ENCODE measurements at places on chromosomes 4 and X.

DNA sequence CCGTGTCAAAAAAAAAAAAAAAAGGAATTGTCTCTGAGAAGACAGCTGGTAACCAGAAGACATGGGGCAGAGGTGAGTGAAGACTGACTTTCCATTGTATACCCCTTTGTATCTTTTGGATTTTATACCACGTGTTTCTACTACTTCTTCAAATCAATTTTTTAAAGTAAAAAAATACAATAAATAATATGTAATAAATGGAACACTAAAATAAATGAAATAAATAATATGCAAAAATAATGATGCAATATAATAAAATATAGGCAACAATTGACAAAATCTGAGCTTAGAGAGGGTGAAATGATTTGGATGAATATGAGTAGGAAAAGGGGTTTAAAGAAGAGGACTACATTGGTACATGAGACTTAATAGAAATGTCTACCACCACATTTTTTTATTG, 155.8 kb downstream of the IL15 start:
- no peak for DNase-seq

DNA sequence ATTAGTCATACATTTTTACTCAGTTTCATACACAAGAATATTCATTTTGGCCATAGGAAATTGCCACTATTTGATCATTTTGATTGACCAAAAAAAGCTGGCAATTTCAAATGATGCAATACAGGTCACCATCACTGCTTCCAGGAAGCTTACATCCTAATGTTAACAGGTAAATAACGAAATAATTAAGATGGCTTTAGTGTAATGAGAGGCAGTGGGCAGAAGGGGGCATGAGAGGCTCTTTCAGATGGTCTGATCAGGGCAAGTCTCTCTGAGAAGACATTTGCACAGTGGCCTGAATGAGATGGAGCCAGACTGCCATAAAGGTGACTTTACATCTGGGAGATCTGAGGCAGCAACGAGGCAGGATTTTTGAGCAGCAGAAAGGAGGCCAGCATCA, 170.7 kb downstream of the SLIT2 start:
- DNase-seq: no peak

GRCh38 chr4:36198068-36198808, 46.1 kb downstream of the ARAP2 start:
- no peak for DNase-seq

GRCh38 chr4:113625902-113626301, 135.6 kb downstream of the CAMK2D start:
- DNase-seq: no peak

- DNase-seq: no peak
Measured at GRCh38 chrX:130171446-130172126, at the start of gene RAB33A. Gene RAB33A (plus strand): TSS chrX:130171962. CDS start chrX:130172063, 101 bp downstream.
